ENCODE measurements at places on chromosomes 5 and 9.

GRCh38 chr9:91419222-91420191 is 4.1 kb downstream of the NFIL3 start:
- DNase-seq = peak; percentile 42

DNA sequence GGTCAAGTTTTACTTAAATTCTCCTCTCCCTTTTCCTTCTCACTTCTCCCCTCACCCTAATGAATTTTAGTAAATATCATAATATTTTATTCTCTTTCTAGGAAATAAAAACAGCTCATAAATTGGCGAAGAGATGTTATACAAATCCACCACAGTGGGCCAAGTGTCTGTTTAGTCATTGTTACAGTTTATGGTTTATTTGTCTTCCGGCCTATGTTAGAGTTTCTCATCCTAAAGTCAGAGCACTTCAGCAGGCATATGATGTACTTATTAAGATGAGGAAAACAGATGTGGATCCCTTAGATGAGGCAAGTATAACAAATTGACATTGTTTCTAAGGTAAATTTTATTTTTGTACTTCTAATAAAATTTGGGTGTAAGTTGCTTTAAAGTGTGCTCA is 48.2 kb downstream of the RPS6 start:
- no peak for DNase-seq

DNA sequence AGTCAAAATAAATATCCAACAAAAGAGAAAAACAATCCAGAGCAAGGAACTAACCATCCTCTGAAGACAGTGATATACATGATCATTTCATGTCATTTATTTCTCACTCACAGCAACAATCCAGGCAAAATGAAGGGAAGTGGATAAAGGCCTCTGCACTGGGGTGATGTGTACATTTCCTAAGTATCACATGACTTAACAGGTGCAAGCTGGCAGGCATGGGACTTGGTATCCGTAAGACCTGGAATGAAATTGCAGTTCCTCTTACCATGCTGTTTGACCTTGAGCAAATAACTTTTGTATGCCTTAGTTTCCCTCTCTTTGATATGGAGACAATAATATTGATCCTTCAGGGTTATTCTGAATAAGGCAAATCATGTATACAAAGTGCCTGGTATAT is 77.6 kb downstream of the PRLR start:
- no peak for DNase-seq

- no peak for DNase-seq
Measured at GRCh38 chr9:18472435-18472834, 1.5 kb upstream of the ADAMTSL1 start.

- no peak for DNase-seq
Measured at GRCh38 chr5:157594257-157594656, 18.7 kb upstream of the ADAM19 start.

- DNase-seq = no peak
Measured at GRCh38 chr5:52895075-52895474, 94.1 kb upstream of the ITGA2 start.

GRCh38 chr9:95116002-95116807 is 201.3 kb downstream of the FANCC start:
- no peak for DNase-seq

DNA sequence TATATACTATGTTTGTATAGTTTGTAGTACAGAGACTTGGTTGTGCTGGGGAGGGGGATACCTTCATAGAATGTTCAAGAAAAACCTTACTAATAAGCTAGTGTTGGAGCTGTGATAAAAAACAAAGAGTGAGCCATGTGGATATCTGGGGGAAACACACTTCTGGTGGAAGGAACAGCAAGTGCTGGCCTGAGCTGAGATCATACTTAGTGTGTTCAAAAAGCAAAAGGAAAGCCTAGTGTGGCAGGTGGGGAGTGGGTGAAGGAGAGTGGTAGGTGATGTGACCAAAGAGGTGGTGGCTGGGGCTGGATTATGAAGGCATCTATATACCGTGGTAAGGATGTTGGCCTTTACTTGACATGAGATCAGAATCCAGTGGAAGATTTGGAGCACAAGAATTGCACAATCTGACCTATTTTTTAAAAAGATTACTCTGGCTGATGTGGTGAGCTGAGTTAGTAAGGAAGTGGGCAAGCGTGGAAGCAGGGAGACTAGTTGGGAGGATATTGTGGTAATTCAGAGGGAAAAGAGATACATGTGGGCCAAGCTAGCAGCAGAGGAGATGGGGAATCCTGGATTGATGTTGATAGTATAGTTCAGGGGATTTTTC is 26.6 kb downstream of the PALM2AKAP2 start:
- no peak for DNase-seq

- DNase-seq = no peak
Measured at GRCh38 chr9:79165020-79165780, 406.6 kb upstream of the TLE4 start.

GRCh38 chr9:89496645-89497256 is 1.2 kb downstream of the SEMA4D start:
- DNase-seq = no peak
